NCI-H1105 (cell line): ENCODE measurements at places on chromosomes 6 and 20.

- DNase-seq, result no peak
These were observed 127.7 kb downstream of the BFSP1 start for GRCh38 chr20:17403461-17403860.

DNA sequence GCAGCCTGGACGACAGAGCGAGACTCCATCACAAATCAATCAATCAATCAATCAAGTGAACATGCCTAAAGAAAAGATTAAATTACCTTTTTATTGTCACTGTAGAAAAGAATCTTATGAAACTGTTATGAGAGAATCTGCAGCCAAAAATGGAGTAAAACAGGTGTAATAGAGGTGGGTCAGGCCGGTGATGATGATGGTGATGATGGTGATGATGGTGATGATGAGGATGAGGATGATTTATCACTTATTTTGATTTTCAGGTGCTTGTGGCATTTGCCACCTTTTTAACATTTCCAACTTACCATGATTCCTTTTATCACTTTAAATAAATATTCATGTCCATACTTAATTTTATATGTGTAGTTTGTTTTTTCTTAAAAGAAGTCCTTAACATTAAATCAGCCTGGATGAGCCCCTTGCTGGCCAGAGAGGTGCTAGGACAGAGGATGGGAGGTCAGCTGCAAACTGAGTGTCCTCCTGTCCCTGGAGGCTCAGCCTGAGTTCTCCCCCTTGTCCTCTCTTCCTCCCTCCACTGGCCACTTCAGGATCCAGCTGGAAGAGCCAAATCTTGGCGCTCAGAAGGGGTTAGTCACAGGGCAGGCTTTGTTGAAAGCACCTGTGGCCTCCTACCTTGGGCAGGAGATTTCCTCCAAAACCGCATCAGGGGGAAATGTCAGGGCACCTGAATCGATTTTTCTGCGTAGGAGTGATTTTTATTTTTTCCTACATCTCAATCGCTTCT, 32.6 kb downstream of the SLC2A10 start:
- DNase-seq, result no peak

GRCh38 chr6:106046116-106046853, 39.9 kb upstream of the PRDM1 start:
- peak; percentile 29 for DNase-seq

DNA sequence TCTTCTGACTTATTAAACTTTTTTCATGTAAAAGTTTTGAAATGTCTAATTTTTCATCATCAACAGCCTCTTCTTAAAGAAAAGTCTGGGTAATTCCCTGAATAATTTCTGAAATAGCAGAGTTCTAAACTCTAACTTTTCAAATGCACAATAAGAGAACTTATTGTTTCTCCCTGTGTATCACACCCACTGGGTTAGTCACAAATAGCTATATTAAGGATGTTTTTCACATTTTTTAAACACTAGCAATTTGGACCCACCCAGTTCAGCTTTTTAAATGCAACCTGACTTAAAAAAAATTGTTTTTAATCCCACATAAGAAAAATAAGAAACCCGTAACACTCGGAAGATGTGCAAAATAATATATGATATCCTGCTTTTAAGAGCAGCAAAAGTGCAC, 61.4 kb upstream of the UTRN start:
- no peak for DNase-seq

DNA sequence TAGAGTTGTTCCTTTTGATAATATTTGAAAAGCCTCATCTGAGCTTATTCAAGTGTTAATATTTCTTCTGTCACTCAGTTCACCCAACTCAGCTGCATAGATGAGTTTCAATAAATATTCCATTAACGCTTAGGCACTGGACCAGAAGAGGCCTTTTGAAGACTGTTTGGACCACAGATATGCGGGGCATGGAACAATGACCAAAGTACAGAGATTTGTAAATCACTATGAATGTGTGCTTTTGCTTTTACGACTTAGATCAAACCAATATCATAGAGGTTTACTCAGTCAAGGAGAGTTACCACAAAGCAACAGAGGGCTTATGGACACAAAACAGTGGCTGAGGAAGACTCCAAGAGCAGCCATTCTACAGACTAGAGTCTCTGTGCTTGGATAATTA, 99.9 kb downstream of the RTN4IP1 start:
- DNase-seq, result no peak

DNA sequence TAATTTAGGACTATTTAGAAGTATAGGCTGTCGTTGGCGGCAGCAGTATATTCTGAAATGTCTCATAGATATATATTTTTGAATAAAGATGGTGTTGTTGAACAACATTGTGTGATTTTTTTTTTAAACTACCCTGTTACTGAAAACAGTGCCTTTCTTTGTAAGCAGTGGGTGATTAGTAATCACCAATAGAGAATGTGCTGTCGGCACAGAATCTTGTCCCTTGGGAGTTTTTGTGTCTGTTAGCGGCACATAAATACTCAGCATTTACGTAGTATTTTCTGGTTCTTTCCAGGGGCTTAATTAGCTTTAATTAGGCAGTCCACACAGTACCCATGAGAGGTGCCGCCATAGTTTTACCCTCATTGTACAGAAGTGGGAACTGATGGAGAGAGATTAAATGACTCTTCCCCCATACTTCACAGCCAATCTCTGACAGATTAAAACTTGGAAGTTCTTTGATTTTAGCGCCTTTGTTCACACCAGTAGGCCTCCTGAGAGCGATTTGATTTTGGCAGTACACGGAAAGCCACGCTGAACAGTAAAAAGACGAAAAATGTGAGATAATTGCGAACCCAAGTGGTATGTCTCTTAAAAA, 58.8 kb downstream of the RPRD1B start:
- no peak for DNase-seq
